ENCODE measurements at places on chromosomes 6 and 20.

DNA sequence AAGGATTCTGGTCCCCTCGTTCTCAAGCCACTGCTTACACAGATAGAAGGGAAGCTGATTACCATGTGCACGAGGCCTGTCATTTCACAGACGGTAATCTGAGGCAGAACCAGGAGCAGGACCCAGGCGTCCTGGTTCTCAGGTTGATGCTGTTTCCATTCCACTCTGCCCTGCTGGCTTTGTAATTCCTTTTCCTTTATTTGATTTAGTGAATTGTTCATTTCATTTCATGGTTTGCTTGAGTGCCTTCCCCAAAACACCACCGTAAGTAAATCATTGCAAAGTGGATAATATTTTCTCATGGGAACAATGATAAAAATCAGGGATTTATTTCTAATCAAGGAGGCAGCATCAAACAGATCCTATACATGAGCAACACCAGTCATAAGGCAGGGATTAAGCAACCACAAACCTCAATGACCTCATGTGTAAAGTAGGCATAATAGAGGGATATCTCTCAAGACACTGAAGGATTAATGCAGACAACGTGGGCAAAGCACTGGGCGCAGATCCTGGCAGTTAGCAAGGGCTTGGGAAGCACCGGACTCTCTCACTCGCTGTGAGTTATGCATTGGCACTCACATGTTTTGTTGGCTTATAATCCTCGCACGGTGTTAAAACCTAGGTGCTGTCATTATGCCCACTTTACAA lies 229.5 kb upstream of the FOXQ1 start:
- DNase-seq, result no peak

DNA sequence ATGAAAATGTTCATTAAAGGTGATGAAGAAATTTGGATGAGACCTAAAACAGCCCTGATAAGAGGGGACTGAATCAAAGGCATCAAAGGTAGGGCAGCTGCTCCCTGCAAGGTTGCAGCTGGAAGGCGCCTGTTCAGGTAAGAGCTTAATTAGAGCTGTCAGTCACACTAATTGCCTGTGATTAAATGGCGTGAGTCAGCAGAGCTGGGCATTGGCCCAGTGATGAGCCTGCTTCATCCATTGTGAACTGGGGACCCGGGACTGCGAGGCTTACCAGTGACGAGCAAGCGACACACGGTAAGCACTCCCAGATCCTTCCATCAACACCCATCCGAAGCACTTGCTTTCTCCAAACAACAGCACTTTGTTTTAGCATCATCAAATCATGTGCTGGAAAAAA lies 621.5 kb upstream of the CDH4 start:
- no peak for DNase-seq

DNA sequence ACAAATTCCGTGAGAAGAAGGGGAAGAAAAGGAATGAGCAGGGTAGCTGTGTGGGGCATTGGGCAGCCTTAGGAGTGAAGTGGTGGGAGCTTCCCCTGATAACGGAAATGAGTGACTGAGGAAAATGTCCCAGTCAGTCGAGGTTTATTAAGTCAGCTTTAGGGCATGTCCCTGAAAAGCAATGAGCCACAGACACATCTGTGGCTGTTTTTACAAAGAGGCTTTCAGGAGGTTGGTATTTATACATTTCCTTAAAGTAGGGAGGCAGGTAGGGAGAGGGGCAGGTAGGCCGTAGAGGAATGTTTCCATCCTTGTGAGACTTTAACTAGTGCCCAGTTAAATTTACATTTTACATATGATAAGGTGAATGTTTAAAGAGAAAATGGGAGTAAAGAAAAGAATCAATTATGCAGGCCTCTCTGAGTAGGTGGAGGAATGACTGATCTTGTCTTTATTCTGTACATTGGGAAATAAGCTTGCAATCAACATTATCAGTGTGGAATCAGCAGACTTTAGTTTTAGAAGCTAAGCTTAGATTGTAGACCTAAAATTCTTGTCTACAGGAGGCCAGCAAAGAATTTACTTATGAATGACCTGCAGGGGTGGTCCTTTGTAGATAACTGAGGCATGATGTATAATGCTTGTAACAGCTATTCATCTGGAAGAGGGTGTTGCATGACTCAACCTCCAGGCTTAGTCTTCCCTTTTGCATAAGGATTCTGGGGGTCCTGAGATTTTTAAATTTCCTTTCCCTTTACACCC lies 18.5 kb downstream of the SLC22A2 start:
- no peak for DNase-seq

DNA sequence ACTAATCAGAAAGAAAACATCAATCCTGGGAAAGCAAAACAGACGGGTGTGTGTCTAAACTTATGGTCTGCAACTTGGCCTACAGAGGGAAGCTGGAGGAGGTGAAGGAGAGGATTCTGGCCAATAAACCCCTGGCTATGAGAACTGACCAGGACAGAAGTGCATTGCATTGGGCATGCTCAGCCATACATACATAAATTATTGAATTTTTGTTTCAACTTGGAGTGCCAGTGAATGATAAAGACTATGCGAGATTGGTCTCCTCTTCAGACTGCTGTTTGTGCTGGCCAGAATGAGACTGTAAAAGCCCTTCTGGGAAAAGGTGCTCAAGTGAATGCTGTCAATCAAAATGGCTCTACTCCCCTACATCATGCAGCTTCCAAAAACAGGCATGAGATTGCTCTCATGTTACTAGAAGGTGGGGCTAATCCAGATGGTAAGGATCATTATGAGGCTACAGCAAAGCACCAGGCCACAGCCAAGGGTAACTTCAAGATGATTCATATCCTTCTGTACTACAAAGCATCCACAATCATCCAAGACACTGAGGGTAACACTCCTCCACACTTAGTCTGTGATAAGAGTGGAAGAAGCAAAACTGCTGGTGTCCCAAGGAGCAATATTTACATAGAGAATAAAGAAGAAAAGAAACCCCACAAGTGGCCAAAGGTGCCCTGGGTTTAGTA lies 17.4 kb downstream of the ADNP start:
- DNase-seq, result no peak

DNA sequence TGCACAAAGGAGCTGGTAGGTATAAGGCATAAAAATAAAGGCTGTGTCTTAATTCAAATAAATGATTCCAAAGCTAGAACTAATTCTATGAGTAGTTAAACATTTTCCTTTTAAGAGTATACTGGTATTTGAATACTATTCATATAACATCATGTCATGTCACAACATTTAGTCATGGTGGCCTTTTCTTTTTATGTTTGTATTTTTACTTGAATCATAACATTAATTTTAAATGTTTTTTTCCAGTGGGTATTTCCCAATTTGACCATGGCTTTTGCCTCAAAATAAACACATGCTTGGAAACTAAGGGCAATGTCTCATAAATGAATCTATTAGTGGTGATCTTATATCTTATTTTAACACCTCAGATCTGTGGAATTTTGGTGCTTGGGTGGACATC lies 177.1 kb downstream of the CD109 start:
- no peak for DNase-seq

GRCh38 chr6:45387236-45387635 lies 9.5 kb upstream of the SUPT3H start:
- no peak for DNase-seq

GRCh38 chr6:6986344-6986743 lies 121.4 kb upstream of the RREB1 start:
- DNase-seq, result no peak

DNA sequence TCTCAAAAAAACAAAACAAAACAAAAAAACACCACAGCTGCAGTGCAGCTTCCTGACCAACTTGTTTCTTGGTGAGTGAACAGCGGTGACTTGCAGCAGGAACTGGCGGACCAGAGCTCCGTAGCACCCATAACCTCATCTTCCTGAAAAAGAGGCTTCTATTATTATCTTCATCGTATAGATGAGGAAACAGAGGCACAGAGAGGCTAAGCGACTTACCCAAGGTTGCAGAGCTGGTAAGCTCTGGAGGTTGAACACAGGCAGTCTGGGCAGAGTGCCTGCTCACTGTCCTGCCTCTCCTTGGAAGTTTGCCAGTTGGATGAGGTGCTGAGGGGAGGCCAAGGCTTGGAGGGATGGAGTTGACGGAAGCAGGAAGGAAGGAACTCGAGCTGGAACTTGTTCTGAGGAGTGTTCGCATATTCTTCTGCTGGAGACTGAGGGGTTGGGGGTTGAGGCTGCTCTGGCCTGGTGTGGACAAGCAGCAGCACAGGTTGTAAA lies 47.9 kb upstream of the CCDC167 start:
- no peak for DNase-seq

GRCh38 chr6:111543913-111544435 lies 61.0 kb upstream of the REV3L start:
- no peak for DNase-seq

DNA sequence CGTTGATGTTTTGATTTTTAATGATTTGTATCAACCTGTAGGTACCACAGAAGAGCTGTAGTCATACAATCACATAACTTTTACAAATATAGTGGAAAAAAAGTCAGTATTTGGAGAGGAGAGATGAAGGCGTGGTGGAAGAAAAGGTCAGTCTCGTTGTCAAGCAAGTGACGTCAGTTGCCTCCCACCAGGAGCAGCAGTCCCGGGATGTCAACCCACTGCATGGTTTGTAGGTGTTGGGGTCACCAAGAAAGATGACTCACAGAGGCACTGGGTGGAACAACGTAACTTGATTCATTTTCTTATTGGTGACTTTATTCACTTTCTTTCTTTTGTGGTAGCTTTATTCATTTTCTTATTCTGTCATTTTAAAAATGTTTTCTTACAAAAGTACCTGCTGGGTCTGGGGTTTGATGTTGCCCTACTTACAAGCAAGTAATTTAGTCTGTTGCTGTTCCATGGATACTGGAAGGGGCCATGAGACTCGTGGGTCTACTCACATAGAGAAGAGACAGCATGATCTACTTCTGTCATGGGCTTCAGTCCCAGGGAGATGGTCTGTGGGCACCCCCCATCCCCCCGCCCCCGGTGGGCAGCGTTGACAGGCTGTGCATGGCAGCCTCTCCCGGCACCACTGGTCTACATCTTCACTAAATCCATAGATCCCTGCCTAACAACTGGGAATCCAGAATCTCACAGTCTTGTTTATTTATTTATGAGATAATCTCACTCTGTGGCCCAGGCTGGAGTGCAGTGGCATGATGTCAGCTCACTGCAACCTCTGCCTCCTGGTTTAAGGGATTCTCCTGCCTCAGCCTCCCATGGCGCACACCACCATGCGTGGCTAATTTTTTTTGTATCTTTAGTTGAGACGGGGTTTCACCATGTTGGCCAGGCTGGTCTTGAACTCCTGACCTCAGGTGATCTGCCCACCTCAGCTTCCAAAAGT lies 36.4 kb upstream of the SYNJ2 start:
- no peak for DNase-seq
